ENCODE measurements at places on chromosomes 1 and 21. TPM values are rescaled to one million over a fixed set of nuclear protein-coding genes. Genes with fewer than 3 reads are reported as not detected.

HSF2BP gene
- total RNA-seq, result 0.61 TPM

TRIM33 gene
- total RNA-seq, result 38.4 TPM

ELAPOR1 gene
- 0.38 TPM for total RNA-seq

C21orf58 gene
- total RNA-seq, result 4.7 TPM

ORC1 gene
- total RNA-seq, result 3.2 TPM

SEMA6C gene
- total RNA-seq, result 0.67 TPM

- no peak for DNase-seq
Observed at GRCh38 chr1:173914366-173914871, 2.7 kb downstream of the SERPINC1 start.

DNA sequence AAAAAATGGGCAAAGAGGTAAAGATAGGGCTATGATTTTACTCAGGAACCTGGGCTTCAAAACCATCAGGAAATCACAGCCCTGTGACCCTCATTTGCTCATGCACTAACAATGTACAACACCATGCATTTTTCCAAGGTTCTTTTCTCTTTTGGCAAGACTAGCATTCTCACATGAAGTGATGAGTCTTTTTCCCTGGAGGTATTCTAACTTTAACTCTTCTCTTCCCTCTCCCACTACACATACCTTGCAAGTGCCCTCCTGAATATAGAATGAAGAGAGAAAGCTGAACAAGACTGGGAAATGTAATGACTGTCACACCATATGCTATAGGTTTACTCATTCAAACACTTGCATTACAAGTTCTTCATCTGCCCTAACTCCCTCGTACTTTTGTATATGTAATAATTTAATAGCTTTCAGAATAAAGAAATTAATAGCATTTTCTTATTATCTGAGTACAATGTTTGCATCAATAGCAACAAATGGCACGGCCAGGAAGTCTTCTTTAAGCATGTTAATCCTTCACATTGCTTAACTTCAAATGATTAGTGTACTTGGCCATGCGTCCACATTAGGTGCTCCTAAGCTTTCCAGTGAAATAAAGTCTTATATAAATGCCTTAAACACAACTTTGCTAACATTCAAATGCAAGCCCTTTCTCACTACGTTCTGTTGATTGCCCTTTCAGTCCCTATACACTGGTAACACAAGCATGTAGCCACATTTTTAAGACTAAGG, 1.8 kb downstream of the NIBAN1 start:
- DNase-seq, result no peak

- DNase-seq, result no peak
Observed at GRCh38 chr1:4079815-4080214, 179.7 kb upstream of the C1orf174 start.

- DNase-seq, result no peak
Observed at GRCh38 chr1:217781056-217781455, 149.9 kb downstream of the SPATA17 start.

DNA sequence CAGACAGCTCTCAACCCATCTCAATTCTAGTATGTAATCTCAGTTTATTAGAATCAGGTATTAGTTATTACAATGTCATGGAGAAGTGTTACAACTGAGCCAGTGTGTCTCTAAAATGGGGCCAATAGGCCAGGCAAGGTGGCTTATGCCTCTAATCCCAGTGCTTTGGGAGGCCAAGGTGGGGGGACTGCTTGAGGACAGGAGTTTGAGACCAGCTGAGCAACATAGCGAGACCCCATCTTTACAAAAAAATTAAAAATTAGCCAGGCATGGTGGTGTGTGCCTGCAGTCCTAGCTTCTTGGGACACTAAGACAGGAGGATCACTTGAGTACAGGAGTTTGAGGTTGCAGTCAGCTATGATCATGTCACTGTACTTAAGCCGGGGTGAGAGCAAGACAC, 104.9 kb downstream of the BCAR3 start:
- DNase-seq, result no peak

DNA sequence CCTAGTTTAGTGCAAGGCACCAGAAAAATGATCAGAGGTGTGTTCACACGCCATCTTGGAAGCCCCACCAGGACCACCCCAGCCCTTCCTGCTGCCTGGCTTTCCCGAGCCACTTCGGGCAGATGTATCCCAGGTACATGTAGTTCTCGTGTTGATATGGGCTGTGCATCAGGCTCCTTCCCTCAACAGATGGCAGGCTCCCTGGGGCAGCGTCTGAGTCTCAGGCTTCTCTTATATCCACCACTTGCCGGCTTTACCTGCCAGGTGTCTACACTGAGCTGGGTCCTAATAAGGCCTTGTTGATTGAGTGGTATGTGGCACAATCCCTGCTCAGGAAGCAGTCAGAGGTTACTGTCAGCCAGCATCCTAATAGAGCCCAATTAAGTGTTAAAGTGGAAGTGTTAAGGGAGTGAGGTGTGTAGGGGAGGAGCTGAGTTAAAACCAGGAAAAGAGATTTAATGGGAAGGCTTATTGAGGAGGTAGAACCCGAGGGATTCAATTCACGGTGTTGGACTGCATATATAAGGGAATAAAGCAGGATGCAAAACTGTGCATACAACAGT, 8.5 kb downstream of the GPA33 start:
- no peak for DNase-seq

DNA sequence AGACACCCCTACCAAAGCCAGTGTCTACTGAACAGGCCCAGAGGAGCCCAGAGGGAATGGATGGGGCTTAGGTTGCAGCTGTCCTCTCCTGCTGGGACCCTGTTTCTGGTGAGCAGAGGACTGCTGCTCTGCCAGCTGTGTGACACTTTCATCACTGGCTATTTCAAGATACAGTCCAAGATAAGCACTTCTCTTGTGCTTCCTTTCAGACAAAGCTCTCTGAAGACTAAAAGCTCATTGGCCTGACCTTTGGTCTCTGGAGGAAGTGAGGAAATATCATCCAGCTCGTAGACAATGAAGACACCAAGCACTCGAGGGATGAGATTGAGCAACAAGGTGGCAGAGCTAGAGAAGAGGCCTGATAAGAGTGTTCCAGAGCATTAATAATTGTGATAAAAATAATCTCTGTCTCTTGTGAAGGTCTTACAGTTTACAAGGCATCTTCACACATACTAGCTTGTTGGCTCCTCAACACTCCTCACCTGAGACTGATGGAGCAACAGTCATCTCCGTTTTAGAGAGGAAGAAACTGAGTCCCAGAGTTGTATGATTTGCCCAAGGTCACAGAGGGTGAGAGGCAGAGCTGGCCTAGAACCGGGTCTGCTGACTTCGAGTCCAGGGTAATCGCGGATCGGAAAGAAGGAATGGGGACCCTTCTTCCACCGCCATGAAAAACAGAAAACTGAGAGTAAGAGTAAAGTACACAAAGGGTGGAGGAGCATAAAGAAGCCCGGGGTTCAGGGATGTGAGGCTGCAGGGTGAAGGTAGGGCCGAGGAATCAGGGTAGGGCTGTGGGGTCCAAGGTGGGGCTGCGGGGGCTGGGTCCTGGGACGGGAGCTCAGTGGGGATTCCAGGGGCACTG, 666 bp downstream of the PAFAH2 start:
- no peak for DNase-seq

DNA sequence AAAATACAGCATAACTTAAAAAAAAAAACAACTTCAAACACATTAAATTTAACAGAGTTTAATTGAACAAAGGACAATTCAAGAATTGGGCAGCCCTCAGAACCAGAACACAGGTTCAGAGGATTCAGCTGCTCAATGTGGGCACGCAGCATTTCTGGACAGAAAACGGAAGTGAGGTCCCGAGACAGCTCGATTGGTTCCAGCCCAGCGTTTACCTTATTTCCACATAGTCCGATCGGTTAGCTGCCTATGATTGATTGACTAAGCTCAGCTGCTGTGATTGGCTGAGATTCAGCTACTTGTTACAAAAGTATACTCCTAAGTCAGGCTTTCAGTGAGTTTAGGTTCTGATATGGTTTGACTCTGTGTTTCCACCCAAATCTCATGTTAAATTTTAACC, 33.3 kb downstream of the ZP4 start:
- DNase-seq, result no peak

GRCh38 chr1:6779089-6779805, 6.0 kb upstream of the CAMTA1 start:
- DNase-seq, result no peak

DNA sequence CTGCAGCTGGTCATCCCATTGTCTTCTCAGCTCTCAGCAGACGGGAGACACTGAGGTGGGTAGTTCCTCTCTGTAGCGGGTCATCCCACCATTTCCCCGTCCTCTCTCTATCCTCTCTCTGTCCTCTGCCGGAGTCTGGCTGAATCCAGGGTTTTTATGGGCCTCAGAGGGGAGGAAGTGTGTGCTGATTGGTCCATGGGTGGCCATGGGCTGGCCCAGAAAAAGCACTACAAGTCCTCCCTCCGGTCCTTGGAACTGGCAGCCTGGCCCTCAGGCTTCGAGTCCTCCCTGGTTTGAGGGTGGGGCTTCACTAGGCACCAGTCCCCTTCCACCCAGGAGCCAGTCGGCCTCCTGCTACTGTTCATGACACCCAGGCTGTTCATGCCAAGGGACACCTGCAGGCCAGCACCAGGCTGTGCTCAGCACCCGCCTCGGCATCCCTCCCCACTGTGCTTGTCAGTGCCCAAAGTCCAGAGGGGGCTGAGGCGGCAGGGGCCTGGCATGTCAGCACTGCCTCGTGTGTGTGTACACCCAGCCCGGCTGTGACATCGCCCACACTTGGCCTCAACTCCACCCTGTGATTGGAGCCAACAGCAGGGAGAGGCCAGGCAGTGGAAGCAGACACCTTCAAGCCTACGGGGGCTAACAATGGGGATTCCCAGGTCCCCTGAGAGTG, 23.0 kb upstream of the LRRC8C start:
- no peak for DNase-seq

DNA sequence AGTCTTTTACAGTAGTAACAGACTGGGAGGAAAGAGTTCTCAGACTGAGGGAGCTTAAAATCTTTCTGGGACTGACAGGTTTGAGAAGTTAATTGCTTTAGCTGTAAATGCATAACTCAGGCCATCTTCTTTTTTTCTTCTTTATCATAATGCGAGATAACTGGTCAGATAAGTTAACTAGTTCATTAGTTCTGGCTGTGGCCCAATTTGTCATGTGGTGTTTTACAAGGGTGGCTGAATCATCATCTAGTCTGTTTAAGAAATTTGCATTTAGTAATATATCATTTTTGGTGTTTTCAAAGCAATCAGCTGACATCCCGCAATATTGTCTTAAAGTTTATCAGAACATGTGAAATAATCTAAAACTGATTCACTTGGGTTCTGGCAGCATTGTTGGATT, 14.0 kb downstream of the HSD3B2 start:
- DNase-seq, result no peak

GRCh38 chr21:28174006-28174405, 818.7 kb downstream of the LTN1 start:
- no peak for DNase-seq

DNA sequence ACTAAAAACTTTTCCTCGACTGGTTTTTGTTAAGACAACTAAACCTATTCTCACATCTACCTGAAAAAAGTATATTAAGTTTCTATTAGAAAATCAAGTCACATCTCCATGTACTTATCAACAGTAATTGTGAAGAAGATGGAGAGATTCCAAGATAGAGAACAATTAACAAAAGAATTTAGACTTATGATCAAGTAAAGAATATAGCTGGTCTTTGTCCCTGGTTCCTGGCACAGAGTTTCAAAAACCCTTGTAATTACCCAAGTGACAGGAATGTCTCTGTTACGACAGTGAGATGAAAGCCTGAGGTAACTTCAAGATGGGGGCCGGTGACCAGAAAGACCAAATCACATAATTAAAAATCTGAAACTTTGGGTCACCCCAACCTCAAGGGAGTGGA, 91.6 kb downstream of the ASH1L start:
- DNase-seq, result no peak

GRCh38 chr1:40981691-40982448, 2.4 kb downstream of the CTPS1 start:
- DNase-seq, result no peak

DNA sequence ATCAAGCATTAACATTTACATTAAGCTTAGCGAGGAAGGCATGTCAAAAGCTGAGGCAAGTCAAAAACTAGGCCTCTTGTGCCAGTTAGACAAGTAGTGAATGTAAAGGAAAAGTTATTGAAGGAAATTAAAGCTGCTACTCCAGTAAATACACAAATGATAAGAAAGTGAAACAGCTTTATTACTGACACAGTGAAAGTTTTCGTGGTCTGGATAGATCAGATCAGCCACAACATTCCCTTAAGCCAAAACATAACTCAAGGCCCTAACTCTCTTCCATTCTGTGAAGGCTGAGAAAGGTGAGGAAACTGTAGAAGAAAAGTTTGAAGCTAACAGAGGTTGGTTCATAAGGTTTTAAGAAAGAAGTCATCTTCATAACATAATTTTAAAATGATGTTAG, 131.9 kb downstream of the VAV3 start:
- DNase-seq, result no peak

- DNase-seq, result no peak
Observed at GRCh38 chr1:58850636-58851035, 66.8 kb upstream of the JUN start.

- DNase-seq, result no peak
Observed at GRCh38 chr1:166950156-166950555, 25.2 kb downstream of the ILDR2 start.

- no peak for DNase-seq
Observed at GRCh38 chr1:231053493-231054162, 13.6 kb upstream of the FAM89A start.

DNA sequence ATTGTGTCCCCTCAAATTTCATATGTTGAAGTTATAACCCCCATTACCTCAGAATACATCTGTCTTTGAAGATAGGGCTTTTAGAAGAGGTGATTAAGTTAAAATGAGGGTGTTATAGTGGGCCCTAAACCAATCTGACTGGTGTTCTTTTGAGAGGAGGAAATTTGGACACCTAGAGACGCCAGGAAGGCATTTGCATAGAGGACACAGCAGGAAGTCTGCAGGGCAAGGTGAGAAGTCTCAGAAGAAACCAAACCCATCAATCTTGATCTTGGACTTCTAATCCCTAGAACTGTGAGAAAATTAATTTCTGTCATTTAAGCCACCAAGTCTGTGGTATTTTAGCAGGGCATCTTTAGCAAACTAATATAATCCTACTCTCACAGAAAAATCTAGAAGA, 13.0 kb downstream of the GOLPH3L start:
- DNase-seq, result no peak

DNA sequence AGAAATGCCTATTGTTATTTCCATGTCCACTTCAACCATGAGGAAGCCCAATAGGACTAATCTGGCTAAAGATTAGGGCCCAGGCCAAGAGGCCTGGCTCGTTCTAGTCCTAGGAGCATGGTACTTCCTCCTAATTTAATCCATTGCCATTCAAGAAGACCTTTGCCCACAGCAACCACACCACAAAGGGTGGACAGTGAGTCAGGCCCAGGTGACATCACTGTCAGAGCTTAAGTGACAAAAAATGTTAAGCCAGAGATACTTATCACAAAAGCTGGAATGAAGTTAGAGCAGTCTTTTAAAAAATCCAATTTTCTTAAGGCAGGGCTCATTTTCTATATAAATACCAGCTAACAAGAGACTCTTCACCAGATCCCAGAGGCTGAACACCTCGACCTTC, at the start of gene SPRR3:
Gene SPRR3, plus strand, starts transcription at position 368 of the 400 bp plus-strand sequence. CDS start 1,272 bp downstream, outside the sequence.
- no peak for DNase-seq

GRCh38 chr1:160011781-160012180, 20.0 kb downstream of the PIGM start:
- DNase-seq, result no peak

GRCh38 chr1:12513181-12513580, 104.8 kb downstream of the DHRS3 start:
- no peak for DNase-seq

Measured in activated B cell treated with CpG ODN at 0.5 μM for 24 hours (primary cell).